SW 1271 (cell line): ENCODE measurements at places on chromosomes 12 and 14.

- no peak for DNase-seq
Observed at GRCh38 chr14:101233021-101233366, 328.3 kb upstream of the DIO3 start.

DNA sequence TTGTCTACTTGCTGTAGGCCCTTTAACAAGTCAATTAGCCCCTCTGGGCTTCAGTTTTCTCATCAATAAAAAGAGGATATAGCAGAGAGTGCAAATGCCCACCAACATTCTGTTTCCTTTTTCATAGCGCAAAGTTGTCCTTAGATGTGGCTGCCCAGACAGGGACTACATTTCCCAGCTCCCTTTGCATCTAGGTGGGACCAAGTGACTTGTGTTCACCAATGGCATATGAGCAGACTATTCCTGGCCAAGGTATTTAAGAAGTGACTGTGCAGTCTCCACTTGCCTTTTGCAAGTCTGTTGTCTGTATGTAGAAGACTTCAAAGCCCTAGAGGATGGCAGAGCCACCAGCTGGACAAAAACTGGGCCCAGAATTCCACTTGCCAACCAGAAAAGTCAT is 59.7 kb downstream of the DAO start:
- DNase-seq = no peak

GRCh38 chr14:102150744-102151143 is 11.0 kb downstream of the WDR20 start:
- DNase-seq = no peak

GRCh38 chr12:64685050-64685449 is 74.2 kb downstream of the GNS start:
- DNase-seq = no peak

- no peak for DNase-seq
Observed at GRCh38 chr12:12499909-12500604, 62.6 kb downstream of the DUSP16 start.

DNA sequence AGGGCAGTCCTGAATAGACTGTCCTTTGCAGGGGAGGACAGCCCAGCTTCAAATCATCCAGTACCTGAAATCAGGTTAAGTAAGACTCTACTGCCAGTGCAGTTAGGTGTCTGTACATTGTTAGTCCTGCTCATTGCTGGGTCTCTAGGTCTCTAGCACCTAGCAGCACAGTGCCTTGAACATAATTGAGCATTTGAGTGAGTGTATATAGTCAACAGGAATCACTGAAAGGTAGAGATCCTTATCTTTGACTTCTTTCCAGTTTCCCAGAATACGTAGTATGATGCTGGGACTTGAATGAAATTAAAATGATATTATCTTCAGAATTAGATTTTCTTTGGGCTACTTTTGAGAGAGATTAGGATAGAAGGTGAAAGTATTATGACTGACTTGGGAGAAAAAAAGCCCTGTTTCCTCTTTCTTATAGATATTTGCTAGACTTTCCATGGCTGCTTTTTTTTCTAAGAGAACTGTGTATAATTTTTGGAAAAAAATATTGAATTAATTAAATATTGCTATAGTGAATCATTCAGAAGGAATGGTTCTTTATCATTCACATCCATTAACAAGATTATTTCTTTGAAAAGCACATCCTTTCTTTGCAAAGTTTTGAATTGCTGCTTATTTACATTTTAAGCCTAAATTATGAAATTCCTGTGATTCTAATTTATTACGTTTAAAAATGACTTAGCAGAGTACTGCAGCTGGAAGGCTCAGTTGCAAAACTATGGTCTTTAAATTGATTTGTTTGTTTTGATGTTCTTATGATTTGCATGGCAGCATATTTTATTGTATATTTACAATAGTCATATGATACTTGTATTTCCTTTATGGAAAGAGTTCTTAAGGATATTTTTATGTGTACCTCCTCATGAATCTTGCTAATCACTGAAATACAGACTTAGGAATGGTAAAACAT is 51.6 kb downstream of the PPP4R4 start:
- no peak for DNase-seq

DNA sequence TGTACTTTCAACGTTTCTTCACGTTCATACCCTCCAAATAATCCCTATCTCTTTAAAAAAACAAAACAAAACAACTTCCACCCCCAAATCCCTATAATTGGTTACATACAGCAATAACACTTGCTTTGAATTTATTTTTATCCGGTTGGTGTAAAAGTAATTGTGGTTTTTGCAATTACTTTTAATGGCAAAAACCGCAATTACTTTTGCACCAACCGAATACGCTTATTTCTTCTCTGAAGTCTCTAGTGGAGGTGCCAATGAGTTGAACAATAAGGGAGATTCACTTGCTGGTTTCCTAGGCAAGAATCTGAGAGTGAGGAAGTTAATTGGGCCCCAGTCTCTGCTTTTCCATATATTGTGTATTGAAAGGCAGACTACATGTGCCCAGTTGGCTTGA is 133.3 kb downstream of the DACT1 start:
- no peak for DNase-seq

GRCh38 chr14:68047906-68048305 is 228.3 kb downstream of the RAD51B start:
- DNase-seq = no peak

- no peak for DNase-seq
Observed at GRCh38 chr12:112035219-112035785, 22.1 kb downstream of the ERP29 start.

DNA sequence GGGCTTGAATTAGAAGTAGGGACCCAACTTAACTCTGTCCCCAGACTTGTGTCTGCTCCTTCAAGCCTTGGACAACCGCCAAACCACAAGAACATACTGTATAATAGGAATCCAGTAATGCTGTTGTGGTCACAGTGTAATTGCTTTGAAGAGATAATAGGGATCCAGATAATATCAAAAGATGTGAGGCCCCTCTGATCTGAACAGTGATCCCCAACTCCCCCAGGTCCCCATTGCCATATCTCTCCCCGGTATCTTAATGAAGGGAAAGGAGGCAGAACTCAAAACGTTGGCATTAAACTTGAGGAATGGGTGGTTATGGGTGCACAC is 8.5 kb upstream of the PLEKHH1 start:
- DNase-seq = no peak

DNA sequence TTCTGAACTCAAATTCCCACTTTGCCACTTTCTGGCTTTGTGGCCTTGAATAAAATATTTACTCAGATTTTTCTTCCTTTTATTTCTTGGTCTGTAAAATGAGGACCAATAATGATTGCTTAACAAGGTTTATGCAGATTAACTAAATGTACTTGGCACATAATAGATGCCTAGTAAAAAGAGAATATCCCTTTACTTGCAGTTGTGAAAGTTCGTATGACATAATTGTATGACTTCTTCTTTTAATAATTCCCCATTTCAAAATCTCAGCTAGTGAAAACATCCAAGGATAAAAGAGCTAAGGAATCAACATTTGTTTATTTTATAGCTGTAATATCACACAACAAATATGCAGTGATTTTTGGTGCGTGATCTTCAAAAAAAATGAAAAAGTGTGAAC is 215.6 kb upstream of the ATP2B1 start:
- no peak for DNase-seq

GRCh38 chr14:86739761-86740160 is 1209.8 kb downstream of the FLRT2 start:
- no peak for DNase-seq

GRCh38 chr12:99498756-99499155 is 148.8 kb upstream of the GARIN6 start:
- DNase-seq = peak; percentile 80

DNA sequence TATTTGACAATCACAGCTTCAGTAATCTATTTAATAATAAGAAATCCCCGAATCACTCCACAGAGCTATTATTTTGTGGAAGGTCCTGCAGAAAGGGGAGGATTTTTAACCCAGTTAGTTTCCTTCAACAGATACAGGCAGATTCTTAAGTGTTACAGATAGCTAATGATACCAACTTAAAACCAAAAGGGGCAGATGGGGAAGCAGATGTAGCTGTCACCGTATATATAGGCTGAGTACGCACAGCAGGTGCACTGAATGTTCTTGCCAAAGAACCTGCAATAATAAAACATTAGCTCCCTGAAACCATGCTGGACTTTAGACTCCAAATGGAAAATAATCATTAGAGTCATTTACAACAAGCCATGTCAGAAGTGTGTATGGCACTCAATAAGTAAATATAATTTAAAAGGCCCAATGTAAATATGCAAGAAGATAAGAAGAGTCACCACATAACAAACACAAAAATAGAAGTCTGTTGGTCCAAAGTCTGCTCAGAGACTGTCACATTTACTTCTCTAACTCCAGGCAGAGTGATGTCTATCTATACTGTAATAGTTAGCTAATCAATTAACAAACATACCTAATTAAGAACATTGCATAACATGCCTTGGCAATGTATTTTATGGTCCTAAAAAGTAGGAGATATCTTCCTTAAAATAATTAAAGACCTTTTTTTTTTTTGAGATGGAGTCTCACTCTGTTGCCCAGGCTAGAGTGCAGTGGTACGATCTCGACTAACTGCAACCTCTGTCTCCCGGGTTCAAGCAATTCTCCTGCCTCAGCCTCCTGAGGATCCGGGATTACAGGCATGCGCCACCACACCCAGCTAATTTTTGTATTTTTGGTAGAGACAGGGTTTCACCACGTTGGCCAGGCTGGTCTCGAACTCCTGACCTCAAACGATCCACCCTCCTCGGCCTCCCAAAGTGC is 78.8 kb downstream of the SEC23A start:
- DNase-seq = no peak

DNA sequence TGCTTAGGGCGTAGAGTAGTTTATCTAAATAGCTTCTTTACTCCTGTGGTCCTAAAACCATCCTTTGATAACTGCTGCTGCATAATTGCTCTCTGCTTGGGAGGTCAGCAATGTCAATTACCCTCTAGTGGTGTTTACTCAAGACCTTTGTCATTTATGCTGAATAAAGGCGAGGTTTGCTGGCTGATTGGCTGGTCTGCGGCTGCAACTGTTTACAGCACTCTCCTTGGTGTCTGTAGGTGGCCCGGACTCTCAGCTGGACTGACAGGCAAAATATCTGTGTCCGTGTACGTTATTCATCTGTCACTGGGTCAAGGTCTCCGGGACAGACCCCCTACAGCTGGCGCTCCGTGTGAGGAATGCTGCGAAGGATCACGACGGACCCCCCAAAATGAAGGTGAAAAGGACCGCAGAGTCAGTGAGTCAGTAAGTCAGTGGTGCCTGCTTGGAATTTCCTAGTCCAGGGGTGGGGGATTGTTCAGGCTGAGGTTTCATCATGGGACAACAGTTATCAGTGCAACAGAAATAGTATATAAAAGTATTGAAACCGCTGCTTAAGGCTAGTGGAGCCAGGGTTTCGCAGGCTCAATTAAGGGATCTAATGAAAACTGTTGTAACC is 253.3 kb upstream of the DIO2 start:
- no peak for DNase-seq

GRCh38 chr14:87483271-87484260 is 509.4 kb downstream of the GALC start:
- no peak for DNase-seq

DNA sequence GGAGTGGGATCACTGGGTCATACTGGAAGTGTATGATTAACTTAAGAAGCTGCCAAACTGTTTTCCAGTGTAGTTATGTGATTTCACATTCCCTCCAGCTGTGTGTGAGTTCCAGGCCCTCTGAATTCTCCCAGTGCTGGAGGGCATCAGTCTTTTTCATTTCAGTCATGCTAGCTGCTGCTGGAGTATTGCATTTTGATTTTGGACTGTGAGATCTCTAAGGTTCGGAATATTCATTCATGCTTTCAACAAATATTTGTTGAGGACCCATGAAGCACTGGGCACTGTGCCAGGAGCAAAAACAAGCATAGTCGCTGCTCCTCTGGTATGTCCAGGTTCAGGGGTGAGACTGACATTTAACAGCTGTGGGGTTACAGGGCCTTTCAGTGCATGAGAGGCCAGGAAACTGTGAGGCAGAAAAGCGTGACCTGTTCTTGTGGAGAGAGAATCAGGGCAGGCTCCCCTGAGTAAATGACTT is 133.2 kb downstream of the SCARB1 start:
- DNase-seq = no peak

DNA sequence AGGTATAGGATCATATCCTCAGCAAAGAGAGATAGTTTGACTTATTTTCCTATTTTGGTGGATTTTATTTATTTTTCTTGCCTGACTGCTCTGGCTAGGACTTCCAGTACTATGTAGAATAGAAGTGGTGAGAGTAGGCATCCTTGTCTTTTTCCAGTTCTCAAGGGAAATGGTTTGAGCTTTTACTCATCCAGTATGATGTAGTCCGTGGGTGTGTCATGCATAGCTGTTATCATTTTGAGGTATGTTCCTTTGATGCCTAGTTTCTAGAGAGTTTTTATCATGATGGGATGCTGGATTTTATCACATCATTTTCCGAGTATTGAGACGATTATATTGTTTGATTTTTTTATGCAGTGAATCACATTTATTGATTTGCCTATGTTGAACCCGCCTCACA is 97.2 kb downstream of the MGAT4C start:
- no peak for DNase-seq

GRCh38 chr14:72177251-72177650 is 245.0 kb downstream of the RGS6 start:
- DNase-seq = no peak

DNA sequence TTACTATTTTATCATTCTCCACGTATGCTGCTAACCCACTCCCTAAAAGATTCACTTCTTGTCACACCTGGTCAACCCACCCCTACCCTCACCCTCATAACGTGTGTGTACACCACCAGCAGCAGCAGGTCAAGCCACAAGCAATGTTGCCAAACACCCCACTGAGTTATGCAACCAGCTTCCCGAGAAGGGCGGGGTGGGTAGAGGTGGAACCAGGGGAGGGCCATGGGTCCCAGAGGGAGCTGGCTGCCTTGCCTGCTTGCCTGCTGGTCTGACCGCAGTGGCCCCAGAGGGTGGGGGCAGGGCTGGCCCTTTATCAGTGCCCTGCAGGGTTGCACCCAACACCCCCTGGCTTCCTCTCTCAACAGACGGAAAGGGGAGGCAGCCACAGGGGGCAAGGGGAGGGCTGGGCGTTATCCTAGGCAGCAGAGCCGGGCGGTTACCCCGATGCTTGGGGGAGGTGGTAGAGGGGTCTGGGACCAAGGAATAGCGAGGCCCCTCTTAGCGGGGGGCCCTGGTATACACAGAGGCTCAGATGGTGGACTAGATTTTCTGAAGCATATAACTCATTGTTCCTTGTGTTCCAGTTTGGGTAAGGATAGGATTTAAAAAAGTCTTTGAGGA is 3.5 kb upstream of the NFE2 start:
- no peak for DNase-seq

- peak; percentile 40 for DNase-seq
Observed at GRCh38 chr12:31117203-31118011, 43.7 kb downstream of the DDX11 start.

DNA sequence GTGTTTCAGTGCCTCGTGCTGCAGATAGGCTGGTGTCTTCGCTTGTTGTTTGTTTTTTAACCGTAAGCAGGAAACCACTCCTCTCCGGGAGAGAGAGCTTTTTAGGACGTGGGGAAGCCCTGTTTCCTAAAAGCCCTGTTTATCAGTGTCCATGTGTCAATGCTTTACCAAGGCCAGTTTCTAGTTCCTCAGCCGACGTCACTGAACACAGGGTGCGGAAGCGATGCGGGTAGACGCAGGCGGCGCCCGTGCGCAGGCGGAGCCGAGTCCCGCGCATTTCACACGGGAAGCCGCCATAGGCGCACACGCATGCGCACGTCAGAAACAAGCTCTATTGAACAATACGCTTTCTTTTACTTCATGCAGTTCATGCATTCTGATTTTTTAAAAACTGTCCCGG is 79.8 kb downstream of the GLT1D1 start:
- no peak for DNase-seq
